Fibroblast of skin of back (primary cell): ENCODE measurements at places on chromosomes 5 and 9.

- no peak for DNase-seq
Measured at GRCh38 chr9:135062254-135062653, 25.2 kb upstream of the OLFM1 start.

DNA sequence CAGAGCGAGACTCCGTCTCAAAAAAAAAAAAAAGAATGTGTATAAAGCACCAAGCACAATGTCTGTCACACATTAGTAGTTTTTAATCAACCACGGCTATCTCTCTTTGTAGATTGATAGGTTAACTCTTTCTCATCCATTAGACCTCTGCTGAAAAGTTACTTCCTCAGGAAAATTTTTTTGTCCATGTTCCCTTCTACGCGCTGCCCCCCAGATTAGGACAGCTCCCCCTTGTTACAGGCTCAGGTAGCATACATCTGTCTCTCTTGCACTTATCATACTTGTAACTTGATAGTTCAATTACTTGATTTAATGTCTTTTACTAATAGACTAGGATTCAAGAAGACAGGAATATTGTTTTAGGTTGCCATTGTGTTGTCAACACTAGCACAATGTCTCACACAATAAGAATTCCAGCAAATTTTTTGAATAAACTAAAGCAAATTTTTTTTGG, 1.5 kb downstream of the SPDL1 start:
- DNase-seq = peak; percentile 48

DNA sequence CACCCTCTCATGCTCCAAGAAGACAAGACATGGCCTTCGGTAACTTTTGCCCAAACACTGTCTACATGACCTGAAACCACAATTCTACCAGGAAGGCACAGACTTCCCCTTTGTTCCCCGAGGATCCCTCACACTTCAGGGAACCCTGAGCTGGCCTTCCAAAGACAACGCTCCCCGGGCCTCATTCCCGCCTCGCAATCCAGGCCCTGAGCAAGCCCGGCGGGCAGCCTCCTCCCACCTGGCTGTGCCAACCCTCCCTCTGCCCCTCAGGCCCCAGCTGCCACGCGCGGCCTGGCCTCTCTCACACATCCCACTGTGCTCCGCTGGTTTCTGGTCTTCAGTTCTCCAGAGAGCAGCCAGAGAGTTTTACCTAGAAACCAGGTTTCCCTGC, 7.3 kb downstream of the QSOX2 start:
- DNase-seq = no peak

DNA sequence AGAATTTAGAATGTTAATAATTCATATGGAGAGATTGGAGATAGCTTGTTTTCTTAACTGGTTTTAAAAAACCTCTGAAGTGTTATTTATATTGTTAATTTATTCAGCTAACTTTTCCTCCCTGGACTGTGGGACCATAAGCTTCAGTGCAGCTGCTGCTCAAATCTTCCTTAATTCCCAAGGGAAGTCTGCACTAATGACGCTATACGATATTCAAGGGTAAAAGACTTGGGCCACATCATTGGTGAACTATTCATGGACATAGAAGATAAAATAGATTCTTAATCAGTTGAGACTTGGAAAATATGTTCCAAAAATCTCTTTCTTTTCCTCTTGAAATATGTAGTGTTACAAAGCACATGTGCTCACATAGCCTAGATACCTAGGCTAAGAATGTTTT, 31.1 kb upstream of the GAS1 start:
- peak; percentile 67 for DNase-seq

DNA sequence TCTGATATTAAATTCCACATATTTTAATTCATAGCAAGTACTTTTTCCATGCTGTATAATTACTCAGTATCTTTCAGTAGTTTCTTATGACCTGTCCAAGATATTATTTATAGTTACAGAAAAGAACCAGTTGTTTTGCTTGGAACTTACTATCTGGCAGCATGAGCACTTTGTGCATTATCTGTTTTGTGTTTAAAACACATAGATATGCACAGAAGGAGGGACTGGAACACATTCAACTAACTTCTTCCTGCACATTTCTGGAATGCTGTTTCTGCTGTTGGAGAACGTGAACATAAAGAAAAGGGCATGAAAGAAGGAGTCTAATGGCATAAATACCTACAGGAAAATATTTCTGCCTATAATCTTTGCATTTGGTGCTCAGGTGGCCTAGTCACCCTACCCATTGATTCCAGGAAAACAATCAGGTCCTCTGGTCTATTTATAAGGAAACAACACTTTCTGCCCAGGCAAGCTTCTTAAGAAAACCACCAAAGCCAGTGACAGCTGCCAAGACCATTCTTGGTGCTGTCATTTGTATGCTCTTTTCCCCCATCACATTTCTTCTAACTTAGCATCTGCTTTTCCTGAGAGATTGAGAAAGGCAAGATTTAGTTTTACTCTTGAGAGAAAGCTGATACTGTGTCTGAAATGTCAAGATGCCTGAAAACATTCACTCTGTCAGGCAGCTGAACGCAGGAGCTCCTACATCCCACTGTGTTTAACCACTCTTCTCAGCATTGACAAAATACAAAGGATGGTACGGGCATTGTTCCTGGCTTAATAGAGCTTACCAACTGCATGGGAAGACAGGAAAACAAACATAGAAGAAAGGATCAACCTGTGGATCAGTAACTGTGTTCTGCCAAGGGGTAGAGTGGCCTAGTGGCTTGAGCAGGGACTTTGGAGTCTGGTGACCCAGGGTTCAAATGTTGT, 40.3 kb downstream of the RAB3C start:
- DNase-seq = no peak

GRCh38 chr9:76373784-76374474, 20.3 kb downstream of the RFK start:
- DNase-seq = no peak

DNA sequence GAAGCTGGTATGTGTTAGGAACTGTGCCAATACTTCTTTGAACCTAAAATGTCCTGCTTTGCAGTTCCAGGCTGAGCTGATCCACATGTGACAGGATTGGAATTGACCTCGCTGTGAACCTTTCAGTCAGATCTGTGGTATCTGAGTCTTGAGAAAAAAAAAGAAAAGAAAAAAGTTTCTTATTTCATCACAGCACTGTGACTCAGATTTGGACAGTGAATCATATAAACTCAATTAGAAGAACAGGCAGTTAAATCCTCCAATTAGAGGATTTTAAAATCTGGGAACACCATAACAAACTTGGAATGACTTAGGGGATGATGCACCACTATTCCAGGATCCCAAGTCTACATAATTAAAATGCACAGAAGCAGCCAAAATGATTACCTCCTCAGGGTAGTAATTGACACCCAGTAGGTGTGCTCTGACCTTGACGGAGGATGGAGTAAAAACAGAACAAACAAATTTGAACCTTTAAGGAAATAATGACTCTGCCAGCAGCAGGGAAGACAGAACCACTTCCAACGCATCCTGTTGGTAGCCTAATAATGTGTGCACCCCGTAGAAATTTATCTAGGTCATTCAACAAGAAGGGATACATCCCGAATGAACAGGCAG, 57.8 kb upstream of the RAI14 start:
- peak; percentile 95 for DNase-seq

GRCh38 chr5:54390015-54390414, 65.5 kb upstream of the HSPB3 start:
- DNase-seq = peak; percentile 96

GRCh38 chr5:78527054-78527859, 121.3 kb downstream of the LHFPL2 start:
- DNase-seq = peak; percentile 98

DNA sequence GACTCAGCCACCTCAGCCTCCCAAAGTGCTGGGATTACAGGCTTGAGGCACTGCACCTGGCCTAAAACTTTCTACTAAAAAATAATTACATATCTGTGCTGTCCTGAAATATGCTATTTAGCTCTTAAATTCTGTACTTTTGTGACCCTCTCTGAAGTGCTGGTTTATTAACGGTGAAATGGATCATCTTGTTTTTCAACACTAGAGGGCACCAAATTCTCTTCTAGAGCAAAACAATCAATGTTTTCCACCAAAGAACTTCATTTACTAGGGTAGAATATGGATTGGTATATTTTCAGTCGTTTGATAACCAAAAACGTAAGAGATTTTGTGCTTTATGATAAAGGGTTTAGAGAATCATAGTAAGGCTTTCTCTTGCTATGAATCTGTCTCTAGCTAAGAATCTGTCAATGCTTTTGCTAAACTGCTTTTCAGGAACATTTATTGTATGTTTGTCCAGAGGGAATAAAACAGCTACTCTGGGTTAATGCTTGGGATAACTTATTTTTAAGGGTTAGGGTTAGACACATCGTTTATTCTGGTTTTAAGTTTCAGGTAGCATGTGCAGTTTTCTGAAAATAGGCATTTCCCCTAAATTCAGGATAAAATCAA, 63.6 kb downstream of the RNF180 start:
- DNase-seq = peak; percentile 32

DNA sequence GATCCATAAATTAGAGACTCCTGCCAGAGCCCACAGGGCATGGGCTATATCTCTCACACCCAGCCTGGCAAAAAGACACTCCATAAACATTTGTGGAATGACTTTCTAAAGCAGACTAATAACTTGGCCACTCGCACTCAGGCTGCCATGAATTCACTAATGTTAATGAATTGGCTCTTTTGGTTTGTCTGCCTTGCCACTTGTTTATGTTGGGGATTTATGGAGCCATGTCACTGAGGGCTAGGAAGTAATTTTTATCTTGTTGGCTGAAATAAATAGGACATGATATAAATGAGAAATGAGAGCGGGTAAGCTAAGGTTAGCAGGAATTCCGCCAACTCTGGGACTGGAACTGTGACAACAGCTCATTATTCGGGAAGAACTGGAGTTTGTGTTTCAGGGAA, 55.2 kb downstream of the DROSHA start:
- no peak for DNase-seq

DNA sequence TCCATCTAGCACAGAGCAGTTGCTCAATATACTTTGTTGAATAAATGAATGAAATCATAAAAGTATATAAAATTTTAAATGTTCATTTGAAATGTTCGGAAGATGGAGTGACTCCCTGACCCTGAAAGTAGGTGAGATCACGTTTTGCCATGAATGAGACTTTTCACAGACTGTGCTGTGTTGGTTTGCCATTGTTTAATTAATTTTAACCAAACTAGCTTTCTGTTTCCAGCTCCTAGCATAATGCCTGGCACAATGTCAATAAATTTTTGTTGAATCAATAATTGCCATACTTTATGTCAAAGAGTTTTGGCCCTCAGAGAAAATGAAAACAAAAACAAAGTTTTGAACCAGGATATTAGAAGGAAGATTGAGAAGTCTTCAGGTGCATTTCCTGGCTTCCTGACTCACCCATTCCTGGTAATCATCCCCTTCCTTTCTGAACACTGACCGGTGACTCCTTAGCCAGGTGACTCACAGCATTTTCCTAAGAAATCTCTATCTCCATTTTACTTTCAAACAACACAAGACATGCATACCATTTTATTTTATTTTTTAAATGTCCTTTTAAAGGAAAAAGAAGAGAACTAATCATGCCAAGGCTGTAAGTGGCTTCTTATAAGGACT, 15.1 kb downstream of the SLC28A3 start:
- peak; percentile 28 for DNase-seq

DNA sequence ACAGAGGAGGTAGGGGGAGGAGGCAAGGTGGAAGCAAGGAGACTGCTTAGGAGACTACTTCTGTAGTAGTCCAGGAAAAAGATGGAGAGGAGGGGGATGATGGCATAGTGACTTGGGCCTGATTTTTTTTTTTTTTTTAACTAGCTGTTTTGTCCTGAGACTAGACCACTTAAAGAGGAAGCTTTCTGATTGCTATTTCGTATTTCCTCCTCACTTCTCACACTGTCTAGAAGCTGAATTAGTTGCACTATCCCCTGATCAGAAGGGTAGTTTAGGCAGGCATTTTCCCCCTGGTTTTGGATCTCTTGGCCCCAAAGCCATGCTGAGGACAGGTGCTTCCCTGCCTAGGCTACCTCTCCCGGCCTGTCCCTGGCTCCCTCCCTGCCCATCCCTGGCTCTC, 14.9 kb downstream of the LARP1 start:
- DNase-seq = no peak

- DNase-seq = peak; percentile 40
Measured at GRCh38 chr5:131952301-131952857, 6.9 kb upstream of the MEIKIN start.

DNA sequence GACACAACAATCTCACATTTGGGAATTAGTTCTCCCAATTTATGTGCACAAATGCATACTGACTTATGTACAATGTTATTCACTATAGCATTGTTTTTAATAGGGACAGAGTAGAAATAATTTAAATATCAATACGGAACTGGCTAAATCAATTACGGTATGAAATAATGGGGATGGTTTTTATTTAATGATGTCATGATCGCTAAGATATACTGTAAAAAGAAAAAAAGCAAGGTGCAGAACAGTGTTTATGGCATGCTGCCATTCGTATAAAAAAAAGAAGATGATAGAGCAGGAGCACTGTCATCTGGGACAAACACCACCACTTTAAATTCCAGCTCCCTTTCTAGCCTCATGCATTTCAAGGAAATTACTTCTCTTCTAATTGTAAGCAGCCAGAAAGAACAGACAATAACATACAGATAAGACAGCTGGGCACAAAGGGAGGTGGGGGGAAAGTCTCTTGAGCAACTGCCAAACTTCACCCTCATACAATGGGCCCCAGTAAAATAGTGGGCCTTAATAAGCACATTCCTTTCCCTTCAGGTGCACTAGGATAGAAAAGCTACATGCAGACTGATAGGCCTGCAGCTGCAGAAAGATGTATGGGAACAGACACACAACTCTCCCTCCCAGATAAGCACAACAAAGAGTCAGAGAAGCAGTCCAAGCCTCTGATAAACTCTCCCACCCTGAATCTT, 8.4 kb downstream of the SREK1IP1 start:
- DNase-seq = no peak

GRCh38 chr5:50406877-50407276, 34.2 kb downstream of the EMB start:
- DNase-seq = no peak

- no peak for DNase-seq
Measured at GRCh38 chr9:90645721-90646120, 3.1 kb upstream of the DIRAS2 start.

GRCh38 chr5:139575751-139576150, 14.6 kb downstream of the UBE2D2 start:
- DNase-seq = no peak

GRCh38 chr5:109177227-109177626, 232.5 kb downstream of the PJA2 start:
- no peak for DNase-seq

GRCh38 chr9:21744841-21745240, 57.6 kb upstream of the MTAP start:
- no peak for DNase-seq

GRCh38 chr9:114154600-114155102, 686 bp upstream of the COL27A1 start:
- no peak for DNase-seq

DNA sequence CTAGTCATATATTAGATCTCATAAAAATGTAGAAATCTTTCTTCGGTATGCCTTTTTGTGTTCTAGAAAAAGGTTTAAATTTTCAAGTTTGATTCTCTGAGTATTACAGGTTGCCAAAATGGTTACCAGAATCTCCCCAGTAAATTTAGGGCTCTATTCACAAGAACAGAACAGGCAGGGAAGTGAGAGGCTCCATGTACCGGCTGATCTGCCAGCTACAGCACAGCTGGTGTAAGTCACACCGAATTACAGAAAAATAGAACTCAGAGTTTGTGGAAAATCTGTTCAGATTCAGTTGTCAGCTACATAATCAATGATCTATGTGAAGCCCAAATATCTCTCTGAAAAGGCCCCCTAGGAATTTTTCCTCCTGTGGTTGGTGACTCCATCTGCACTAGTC, 10.5 kb downstream of the FAM81B start:
- no peak for DNase-seq
